Activated CD8-positive, alpha-beta memory T cell treated with anti-CD3 and anti-CD28 coated beads, Interleukin-2, amount 50 U/mL, for 48 hours (primary cell): ENCODE measurements at places on chromosomes 1 and 21.

- DNase-seq = no peak
Observed at GRCh38 chr1:226943156-226943555, 3.1 kb downstream of the COQ8A start.

DNA sequence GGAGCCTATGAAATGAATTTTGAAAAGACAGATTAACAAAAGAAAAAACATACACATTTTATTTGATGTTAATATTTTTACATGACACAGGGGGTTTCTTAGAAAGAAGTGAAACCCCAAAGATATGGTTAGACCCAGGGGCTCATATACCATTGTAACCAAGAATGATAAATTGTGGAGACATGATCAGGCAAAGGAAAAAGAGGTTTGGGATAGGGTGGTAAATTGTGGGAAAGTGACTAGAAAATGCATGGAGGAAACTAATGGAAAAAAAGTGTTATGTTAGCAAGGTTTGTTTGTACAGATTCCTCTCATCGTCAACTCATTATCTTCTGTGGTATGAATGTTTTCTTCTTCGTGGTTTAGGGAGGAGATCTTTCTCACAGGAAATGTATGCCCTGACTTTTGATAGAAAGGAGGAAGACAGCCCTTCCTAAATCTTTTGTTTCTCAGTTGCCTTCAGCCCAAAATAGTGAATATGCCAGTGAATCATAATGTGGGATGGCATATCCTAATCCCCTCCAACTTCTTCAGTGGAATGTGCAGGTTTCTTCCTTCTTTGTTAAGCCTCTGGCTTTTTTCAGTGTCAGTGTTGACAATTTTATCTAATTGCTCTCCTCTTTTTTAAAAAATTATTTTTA, 140.4 kb upstream of the UBE2U start:
- DNase-seq = no peak

GRCh38 chr1:18232052-18232451, 124.5 kb downstream of the IGSF21 start:
- no peak for DNase-seq

- no peak for DNase-seq
Observed at GRCh38 chr1:161044535-161044907, 1.3 kb downstream of the USF1 start.

GRCh38 chr1:236795757-236796667, 920 bp downstream of the MTR start:
- DNase-seq = peak; percentile 84

DNA sequence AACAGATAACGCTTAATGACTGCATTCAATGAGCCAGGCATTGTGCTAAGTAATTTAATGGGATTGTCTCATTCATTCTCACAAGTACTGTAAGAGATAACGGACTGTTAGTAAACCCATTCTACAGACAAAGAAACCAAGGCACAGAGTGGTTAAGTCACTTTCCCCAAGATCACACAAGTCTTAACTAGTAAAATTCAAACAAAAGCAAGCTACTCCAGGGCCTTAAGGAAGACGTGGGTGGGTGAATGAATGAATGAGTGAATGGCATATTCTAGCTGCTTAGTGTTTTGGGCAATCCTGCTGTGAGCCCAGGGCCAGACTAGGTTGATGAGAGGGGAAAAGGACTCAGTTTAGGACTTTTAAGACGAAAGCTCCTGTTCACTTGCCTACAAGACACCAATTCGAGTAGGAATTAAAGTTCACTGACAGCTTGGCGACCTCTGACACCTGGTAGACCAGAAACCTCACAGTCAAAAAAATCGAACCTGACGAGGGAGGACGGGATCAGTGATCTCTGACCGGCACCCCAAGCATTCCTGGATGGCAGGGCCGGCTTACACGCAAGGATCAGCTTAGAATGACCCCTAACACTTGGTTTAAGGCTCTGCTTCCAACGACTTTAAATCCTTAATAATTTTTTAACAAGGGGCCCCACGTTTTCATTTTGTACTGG, 557 bp downstream of the EMC1 start:
- peak; percentile 54 for DNase-seq

- no peak for DNase-seq
Observed at GRCh38 chr1:54742282-54742681, 22.0 kb downstream of the PARS2 start.

DNA sequence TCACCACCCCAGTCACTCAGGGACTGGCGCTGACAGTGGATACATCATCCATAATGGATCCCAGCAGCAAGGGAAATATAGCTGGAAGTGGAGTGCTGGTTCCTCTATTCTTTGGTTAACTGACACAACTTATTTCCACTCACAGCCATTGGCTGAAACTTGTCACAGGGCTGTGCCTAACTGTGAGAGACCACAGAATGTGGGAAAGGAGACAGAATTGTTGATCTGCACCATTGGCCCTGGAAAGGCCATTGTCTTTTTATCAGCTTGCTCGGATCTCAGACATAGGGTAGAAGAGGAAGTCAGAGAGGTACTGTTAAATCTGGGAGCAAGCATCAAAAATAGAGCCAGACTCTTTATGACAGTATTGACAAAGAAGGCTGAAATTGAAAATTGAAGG, 451.3 kb downstream of the AJAP1 start:
- no peak for DNase-seq

GRCh38 chr1:91591175-91591974, 90.7 kb downstream of the CDC7 start:
- no peak for DNase-seq

DNA sequence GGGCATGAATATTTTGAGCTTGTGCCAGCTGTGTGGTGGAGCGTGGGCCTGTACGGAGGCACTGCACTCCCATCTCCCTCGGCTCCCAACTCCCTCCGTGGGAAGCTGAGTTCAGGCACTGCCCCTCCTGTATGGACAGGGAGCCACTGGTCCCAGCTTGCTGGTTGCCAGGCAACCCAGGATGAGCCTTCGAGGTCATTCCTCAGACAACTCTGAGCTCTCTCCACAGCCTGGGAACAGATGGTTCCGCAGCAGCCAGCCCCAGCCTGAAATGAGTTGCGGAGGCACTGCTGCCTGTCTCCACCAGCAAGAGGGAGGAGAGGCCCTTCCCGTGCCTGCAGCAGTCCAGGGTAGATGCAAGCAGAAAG, 58.4 kb upstream of the TENT5B start:
- DNase-seq = no peak

DNA sequence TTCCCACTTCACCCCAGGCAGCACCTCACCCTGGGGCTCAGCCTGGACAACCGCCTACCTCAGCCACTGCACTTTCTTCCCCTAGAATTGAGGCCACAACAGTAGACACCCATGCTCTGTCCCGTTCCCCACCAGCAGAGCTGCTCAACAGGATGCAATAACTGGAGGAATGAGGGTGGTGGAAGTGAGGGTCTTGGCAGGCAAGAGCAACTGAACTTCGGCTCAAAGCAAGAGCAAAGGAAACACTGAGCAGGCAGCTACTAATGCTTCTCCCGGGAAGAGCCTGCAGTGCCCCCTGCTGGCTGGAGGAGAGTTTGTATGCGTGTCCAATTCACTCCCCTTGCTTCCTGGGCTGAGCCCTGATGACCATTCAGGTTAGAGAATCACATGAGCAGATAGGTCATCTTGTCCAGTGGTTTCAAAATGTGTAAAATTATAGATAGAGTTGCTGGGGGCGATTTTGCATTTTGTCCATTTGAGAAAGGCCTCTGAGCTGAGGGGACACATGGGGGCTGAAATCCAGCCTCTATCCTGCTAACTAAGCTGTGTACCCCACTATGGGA, 13.9 kb downstream of the NT5C1A start:
- peak; percentile 87 for DNase-seq

GRCh38 chr1:15923241-15923640, 52.7 kb downstream of the ZBTB17 start:
- no peak for DNase-seq

DNA sequence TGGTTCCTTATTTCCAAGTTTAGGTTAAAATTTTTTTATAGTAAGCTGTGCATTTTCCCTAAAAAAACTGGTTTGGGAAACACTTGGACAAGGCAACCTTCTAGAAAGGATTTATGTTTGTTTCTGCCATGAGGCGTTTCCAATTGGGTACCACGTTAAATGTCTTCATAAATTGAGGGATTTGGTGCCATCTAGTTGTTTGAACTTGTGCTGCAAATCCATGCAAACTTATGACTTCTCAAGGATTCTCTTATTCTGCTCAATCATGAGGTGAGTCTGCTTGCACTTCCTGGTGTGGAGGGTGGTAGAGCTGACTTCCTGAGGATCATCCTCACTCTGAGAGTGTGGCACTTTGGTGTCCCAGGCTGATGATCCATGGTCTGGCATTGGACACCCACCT, 123.3 kb downstream of the PCNX2 start:
- DNase-seq = no peak

- DNase-seq = no peak
Observed at GRCh38 chr1:66355756-66356155, 178.2 kb upstream of the SGIP1 start.

GRCh38 chr1:66532798-66533783, 862 bp upstream of the SGIP1 start:
- DNase-seq = peak; percentile 60

GRCh38 chr1:201080135-201080534, 32.1 kb downstream of the CACNA1S start:
- DNase-seq = no peak

GRCh38 chr1:219278288-219278687, 104.6 kb downstream of the LYPLAL1 start:
- DNase-seq = no peak

DNA sequence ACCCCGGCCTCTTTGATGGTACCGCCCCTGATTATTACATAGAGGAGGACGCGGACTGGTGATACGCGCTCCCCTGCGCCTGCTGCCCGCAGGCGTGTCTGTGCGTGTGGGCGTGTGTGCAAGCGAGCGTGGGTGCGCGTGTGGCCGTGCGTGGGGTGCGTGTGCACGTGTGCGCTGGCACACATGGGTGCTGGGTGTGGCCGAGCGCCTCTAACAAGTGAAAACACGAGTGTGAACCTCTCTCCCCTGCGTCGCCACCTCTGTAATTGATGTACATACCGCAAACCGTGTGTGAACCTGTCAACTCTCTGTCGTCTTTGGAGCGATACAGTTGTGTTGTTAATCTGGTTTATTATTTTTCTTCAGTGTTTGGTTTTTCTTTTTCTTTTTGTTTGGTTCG, 87.8 kb upstream of the TMEM51 start:
- DNase-seq = no peak

DNA sequence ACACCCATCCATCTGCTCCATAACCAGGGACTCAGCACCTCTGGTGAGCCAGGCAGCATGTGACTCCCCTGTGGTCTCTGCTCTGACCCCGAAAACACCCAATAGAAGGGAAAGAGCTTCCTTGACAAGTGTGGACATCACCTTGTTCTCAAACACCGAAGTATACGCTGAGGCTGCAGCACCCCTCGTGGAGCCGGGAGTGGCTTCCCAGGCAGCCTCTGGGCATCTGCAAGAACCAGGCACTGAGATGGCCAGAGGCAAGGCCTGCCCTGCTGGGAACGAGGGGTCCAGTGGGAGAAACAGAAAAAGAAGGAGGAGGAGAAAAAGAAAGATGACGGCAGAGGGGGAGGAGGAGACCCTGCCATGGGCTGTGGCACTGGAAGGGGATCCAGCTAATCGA, 18.2 kb upstream of the AJAP1 start:
- DNase-seq = no peak

DNA sequence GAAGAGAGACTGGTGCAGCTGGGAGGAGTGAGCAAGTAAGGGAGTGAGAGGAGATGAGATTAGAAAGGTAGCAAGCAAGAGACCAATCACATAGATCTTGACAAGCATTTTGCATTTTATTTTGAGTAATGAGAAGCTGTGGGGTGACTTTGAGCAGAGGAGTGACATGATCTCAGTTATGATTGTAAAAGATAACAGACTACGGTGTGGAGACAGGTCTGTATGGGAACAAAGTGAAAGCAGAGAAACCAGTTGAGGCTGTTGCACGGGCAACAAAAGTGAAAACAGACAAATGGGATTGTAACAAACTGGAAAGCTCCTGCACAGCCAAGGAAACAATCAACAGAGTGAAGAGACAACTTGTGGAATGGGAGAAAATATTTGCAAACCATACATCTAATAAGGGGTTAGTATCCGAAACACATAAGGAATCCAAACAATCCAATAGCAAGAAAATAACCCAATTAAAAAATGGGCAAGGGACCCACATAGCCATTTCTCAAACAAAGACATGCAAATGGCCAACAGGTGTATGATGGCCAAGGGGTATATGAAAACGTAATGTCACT, 68.4 kb downstream of the SNRPE start:
- DNase-seq = no peak

GRCh38 chr1:31248276-31248675, 8.6 kb upstream of the NKAIN1 start:
- DNase-seq = no peak

DNA sequence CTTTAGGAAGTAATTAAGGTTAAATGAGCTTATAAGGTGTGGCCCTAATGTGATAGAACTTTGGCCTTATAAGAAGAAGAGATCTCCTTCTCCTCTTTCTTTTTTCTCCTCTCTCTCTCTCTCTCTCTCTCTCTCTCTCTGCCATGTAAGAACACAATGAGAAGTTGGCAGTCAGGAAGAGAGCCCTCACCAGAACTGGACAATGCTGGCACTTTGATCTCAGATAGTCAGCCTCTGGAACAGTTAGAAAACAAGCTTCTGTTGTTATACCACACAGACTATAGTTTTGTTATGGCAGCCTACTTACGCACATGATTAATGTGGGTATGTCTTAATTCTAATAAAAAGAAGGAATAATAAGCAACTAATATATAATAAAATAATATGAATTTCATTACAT, 444.2 kb upstream of the LRRC7 start:
- no peak for DNase-seq

- DNase-seq = peak; percentile 81
Observed at GRCh38 chr1:31723828-31724359, 20.1 kb upstream of the COL16A1 start.

- DNase-seq = no peak
Observed at GRCh38 chr1:64841330-64842065, 96.6 kb downstream of the RAVER2 start.

GRCh38 chr1:201660931-201661822, 122.2 kb downstream of the NAV1 start:
- DNase-seq = no peak

DNA sequence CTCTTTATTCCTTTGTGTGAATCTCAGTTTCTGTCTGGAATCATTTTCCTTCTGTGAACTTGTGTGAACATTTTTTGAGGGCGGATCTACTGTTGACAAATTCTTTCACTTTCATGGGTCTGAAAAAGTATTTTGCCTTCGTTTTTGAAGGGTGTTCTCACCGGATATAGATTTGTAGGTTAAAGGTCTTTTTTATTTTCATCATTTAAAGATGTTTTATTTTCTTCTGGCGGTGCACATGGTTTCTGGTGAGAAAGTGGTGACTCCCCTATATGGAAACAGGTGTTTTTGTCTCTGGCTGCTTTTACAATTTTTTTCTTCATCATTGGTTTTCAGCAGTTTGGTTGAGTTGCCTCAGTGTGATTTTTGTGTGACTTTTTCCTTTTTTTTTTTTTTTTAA, 94.9 kb downstream of the DYRK1A start:
- DNase-seq = no peak

GRCh38 chr1:82759035-82759434, 958.3 kb downstream of the ADGRL2 start:
- DNase-seq = no peak
